ENCODE measurements at places on chromosomes 3 and 15.

GRCh38 chr15:34789326-34789725 lies 6.0 kb downstream of the ACTC1 start:
- DNase-seq: no peak

DNA sequence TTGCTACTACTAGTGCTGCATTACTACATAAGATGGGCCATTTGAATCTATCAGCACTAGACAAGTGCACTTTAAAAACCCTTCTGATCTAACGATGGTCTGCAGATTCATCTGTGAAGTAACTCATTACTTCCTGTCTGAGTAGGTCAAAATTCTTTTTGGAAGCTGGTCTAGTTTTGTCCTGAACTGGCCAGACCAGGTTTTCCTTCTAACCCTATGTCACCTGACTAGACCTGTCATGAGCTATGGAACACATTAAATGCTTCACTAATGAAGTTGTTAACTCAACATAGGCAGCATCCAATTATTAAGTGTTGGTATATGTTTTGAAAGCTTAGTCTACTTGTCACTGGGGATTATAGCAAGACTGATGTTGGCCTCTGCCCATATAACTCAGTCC lies 10.1 kb upstream of the RBM5 start:
- DNase-seq: no peak

DNA sequence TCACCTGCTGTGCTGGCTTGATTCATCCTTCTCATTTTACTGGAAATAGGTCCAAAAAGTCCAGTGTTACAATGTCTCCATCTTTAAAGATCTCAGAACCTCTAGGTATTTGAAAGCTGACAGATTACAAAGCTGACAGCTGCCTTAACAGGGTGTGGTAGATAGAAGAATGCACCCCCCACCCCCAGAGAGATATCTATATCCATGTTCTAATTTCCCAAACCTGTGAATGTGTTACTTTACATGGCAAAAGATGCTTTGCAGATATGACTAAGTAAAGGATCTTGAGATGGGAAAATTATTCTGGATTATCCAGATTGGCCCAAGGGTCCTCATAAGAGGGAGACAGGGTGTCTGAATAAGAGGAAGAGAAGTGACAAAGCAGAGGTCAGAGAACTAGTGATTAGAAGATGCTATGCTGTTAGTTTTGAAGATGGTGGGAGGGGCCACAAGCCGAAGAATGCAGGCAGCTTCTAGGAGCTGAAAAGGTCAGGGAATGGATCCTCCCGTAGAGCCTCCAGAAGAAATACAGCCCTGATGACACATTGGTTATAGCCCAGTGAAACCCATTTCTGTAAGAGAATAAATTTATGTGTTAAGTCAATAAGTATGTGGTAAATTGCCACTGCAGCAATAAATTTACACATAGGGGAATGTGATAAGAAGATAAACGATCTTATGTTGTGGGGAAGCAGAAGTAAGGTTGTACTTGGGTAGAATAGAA lies 21.5 kb upstream of the FSTL1 start:
- DNase-seq: no peak

DNA sequence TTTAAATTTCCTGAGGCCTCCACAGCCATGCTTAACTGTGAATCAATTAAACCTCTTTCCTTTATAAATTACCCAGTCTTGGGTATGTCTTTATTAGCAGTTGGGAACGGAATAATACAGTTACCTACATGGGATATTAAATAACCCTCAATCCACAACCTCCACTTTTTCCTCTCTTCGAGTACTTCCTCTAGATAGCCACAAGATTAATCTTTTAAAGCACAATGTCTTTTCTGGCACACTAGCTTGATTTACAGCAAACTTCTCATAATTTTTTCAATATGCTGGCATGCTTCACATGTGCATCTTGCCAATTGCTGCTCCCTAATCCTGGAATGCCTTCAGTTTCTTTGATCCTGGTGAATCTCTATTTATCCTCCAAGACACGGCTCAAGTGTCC lies 92.2 kb downstream of the P2RY1 start:
- no peak for DNase-seq

- DNase-seq: peak; percentile 63
These were observed 112.8 kb upstream of the ICE2 start for GRCh38 chr15:60591496-60592370.

GRCh38 chr3:124615896-124616543 lies 114.2 kb upstream of the UMPS start:
- no peak for DNase-seq

DNA sequence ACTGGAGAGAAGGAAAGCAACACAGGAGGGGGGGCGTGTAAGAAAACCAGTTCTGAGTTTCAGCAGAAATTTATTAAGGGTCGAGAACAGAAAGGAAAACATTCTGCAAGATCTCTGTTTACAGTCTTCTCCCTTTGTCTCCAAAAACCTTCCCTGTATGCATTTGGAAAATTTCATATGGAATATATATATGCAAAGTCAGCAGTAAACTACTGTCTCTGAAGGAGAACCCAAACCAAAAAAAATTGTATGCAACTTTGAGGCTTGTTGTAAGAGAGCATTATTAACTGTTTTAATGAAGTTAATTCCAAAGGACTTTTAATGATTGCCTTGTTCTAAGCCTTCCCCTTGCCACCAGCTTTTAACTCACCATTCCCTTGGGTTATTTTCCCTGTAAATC lies 238.2 kb upstream of the GPR149 start:
- no peak for DNase-seq

GRCh38 chr15:73959012-73959581 lies 32.8 kb downstream of the LOXL1 start:
- DNase-seq: no peak

GRCh38 chr15:40960925-40961324 lies 7.7 kb downstream of the CHAC1 start:
- peak; percentile 49 for DNase-seq

GRCh38 chr3:30342318-30343060 lies 263.9 kb upstream of the TGFBR2 start:
- no peak for DNase-seq

DNA sequence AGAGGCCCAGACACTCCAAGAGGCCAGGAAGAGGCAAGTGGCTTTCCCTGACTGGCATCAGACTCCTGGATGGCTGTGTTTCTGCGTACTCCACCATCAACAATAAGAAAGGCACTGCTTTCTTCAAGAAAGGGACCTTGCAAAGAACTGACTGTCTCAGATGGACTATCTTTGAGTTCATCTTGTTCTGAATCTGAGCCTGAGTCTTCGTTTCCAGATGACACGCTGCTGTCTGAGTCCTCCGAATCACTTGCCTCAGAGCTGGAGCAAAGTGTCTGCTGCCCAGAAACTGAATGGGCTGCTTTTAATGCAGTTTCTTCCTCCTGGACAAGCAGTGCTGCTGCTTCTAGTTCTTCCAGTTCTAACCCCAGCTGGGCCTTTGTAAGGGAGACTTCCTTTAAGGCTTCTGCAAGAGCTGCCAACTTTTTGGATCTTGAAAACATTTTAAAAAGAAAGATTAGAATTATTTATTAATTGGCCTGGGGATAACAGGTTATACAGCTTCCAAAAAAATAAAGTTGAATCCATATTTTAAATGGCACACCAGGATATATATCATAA lies 97.8 kb downstream of the SHQ1 start:
- DNase-seq: no peak

- DNase-seq: no peak
These were observed 80.6 kb upstream of the PRR20G start for GRCh38 chr3:127368186-127369032.

- DNase-seq: no peak
These were observed 311.2 kb downstream of the RPLP1 start for GRCh38 chr15:69763831-69764230.

- DNase-seq: peak; percentile 21
These were observed 34.8 kb downstream of the EIF4E3 start for GRCh38 chr3:71690341-71690841.

- DNase-seq: no peak
These were observed 123.5 kb downstream of the TMEM108 start for GRCh38 chr3:133161656-133162055.

GRCh38 chr3:193947596-193947995 lies 188.4 kb upstream of the HES1 start:
- DNase-seq: no peak

DNA sequence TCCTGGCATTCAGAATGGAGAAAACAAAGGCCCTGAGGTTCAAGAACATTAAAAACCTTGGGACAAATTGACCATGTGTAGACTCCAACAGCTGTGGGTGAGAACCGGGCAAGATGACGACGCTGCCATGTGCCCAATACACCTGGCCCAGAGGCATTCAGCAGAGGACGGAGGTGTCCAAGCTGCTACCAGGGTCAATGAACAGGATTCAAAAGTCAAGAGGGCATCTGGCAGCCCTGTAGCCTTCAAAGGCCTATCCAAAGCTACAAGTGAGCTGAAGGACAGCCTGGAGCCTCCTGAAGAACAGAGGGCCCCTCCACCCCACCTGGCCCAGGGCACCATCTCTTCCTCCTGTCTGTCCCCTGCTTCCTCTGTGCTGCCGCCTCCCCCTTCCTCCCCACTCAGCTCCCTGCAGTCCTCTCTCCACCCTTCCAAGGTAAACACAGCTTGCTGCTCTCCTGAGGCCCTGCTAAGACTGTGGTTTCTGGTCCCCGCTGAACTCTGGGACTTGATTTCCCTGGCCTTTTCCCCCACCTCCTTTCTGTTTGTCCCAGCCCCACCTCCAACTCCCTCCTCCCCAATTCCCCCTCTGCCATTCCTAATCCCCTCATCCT lies 57.5 kb downstream of the HMCES start:
- no peak for DNase-seq

DNA sequence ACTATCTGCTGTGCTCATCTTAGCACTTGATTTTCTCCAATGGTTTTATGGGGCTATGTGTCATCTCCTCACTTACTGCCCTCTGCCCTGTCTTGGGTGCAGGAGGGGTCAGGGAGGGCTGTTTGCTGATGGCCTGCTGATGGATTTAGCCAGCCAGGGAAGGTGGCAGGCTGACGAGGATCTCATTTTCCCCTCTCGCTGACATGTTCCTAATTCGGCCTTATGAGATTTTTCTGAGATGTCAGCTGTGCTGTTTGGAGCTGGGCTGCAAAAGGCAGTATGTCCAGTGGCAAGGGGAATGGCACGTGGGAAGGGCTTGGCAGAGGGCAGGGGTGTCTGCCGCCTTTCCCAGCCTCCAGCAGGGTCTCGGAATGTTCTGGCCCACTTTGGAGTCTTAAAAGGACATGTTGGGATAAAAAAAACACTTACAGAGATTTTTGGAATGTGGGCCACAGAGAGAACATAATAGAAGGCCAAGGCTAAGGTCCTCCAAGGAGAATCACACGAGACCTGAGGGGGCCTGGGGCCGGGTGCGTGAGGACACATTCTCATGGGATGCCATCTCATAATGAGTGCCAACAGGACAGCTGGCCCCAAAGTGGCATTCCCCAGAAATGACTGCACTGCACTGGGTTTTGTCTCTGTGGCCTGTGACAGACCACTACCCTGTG lies 303.8 kb downstream of the TLE3 start:
- DNase-seq: no peak

DNA sequence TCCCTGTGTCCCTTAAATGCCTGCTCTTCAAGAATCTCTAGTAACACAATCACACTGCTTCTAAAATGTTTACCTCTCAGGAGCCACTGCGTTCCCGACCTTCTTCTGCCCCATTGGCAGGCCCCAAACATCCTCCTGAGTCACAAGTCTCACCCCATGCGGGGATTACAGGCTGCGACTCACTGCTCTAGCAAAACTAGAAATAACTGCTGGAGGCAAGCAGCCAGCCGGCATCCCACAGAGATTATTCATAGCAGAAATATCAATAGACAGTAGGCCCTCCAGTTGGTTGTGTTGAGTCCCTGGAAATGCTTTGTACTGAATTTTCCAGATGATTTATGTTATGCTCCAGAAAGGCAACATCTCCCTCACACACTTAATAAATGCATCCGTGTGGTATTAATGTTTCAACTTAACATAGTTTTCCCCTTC lies 64.8 kb downstream of the RFTN1 start:
- DNase-seq: peak; percentile 26

GRCh38 chr3:161403251-161403650 lies 31.9 kb upstream of the SPTSSB start:
- DNase-seq: no peak

DNA sequence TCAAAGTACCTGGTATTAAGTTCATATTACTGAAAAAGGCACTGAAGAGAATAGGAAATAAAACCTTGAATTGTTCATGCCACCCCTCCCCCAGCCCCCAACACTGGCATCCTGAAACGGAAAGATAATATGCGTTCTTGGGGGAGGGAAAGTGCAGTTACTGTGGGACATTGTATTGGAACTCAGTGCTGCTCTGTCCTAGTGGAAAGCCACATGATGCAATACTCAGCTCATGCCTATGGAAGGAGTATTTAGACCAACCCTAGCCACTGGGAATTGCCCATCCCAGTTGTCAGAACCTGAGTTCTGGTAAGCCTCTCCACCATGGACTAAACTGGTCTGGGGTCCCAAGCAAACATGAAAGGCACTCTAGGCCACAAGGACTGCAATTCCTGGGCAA lies 680.8 kb upstream of the BCHE start:
- no peak for DNase-seq

DNA sequence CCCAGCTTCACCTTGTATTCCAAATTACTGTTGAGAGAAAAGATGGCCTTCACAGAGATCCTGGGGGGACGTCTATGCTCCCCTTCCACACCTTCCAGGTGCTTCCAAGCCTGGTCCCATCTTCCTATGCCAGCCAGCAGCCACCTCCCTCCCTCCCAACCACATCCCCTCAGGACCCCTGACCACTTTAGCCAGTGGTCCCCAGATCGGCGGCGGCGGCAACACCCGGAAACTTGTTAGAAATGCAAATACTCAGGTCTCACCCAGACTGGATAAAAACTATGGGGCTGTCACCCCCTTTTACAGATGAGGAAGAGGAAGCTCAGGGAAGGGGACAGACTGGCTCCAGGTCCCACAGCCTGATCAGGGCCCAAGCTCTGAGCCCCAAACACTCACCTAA lies 38.0 kb upstream of the PRSS50 start:
- DNase-seq: no peak

GRCh38 chr3:17195192-17195611 lies 310.4 kb downstream of the PLCL2 start:
- DNase-seq: no peak

GRCh38 chr15:79329171-79329611 lies 18.3 kb downstream of the TMED3 start:
- DNase-seq: no peak

DNA sequence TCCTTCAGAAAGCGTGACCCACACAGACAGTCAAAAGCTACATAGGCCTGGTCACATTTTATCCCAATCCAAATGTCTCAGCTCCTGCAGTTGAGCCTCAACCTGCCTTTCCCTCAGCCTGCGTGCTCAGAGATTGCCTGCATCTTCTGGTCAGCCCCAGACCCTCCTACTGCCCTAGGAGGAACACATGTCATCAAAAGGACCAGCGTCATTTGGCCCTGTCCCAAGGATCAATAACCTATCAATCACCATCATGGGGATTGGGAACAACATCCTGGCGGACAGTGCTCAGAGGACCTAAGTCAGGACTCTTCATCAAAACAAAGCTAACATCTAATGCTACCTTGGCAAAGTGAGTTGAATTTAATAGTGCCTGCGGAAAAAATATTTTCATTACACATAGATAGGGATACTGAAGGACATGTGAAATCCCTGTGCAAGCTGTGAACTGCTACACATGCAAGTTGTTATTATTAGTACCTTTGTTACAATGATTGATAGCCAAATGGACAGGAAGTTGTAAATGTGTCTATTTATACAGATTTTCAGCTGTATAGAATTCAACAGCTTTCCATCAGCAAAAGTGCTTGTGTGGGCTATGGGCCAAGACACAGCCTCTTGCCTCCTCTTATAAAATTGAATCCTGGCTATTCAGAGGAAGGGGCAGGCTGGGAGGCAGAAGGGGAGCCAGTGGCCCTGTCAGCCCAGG lies 47.7 kb downstream of the UMPS start:
- no peak for DNase-seq

- DNase-seq: no peak
These were observed 5.9 kb upstream of the CORO2B start for GRCh38 chr15:68572921-68573320.

GRCh38 chr3:45607790-45608189 lies 13.2 kb downstream of the LIMD1 start:
- no peak for DNase-seq

Data from iPS-NIHi11 (cell line).